T-helper 2 cell (primary cell): ENCODE measurements at places on chromosomes 16 and 17.

DNA sequence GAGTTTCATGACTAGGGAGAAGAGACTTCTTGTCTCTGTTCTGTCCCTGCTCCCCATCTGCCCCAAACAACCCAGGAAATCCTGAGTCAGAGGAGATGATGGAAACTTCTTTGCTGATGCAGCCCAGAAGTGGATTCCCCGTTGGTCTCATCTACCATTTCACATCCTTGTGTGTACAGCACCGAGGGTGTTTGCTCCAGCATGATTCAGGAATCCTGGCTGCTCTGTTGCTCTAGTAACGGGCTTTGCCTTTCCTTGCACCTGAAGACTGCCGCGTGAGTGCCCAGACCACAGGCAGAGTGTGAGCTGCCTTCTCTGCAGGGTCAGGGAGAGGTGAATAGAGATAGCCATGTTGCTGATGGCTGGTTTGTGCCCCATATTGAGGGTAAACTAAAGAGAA lies 408.4 kb downstream of the CPPED1 start:
- DNase-seq: no peak

- DNase-seq: no peak
Observed at GRCh38 chr17:31654936-31655335, 204.1 kb downstream of the COPRS start.

DNA sequence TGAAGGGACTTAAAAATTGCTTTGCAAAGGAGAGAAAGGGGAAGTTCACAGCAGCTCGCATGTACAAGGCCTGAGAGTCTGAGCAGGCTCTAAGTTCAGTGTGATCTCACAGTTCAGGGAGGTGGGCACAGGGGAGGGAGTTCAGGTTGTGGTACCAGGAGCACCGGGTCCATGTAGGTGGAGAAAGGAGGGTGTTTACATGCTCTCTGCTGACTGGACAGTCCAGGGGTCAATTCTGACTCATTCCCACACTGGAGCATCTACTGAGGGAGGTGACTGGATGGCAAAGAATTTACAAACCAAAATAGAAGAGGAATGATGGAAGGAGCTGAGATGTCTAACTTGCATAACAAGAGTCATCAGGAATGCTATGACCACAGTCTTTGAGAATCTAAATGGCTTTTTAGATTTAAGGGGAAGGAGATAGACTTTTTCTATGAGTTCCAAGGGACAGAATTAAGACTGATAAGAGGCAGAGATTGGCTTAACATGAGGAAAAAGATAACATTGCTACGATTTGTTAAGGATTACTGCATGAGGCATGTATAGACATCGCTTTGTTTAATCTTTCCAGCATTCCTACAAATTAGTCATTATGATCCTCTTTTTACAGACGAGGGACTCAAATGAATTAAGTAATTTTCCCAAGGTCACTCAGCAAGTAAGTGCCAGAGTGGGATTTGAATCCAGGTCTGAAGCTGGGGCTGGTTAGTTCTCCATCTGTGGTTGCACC lies 29.9 kb downstream of the MIS12 start:
- DNase-seq: no peak

DNA sequence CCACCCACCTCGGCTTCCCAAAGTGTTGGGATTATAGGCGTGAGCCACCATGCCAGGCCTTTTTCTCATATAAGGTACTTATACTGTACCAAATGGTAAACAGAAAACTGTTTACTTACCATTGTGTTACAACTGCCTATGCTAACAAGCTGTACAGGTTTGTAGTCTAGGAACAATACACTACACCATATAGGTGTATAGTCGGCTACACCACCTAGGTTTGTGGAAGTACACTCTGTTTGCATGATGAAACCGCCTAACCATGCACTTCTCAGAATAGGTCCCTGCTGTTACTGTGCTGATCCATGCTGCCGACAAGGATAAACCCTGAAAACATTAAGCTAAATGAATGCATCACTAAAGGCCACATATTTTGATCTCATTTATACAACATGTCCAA lies 18.9 kb downstream of the DNAJA2 start:
- DNase-seq: no peak

- no peak for DNase-seq
Observed at GRCh38 chr16:65950211-65950610, 416.3 kb upstream of the CDH5 start.

- DNase-seq: no peak
Observed at GRCh38 chr16:56347670-56348069, 77.7 kb downstream of the AMFR start.

DNA sequence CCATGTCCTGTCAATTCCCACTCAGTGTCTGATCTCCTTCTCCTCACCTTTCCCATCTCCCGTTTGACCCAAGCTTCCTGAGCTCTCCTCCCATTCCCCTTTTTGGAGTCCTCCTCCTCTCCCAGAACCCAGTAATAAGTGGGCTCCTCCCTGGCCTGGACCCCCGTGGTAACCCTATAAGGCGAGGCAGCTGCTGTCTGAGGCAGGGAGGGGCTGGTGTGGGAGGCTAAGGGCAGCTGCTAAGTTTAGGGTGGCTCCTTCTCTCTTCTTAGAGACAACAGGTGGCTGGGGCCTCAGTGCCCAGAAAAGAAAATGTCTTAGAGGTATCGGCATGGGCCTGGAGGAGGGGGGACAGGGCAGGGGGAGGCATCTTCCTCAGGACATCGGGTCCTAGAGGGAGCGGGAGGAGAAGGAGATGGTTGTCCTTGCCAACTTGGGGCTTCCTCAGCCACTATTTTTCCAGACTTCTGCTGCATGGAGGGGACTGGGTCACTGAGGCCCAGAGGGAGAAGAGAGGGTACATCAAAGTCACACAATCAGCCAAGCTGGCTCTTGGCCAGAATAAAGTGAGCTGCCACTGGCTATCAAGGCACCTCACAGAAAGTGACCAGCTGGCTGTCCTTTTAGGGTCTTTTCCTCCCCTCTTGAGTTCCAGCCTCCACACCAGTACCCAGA lies 1.9 kb upstream of the TBC1D10B start:
- DNase-seq: no peak

GRCh38 chr16:3028716-3029319 lies 5.0 kb downstream of the THOC6 start:
- no peak for DNase-seq

DNA sequence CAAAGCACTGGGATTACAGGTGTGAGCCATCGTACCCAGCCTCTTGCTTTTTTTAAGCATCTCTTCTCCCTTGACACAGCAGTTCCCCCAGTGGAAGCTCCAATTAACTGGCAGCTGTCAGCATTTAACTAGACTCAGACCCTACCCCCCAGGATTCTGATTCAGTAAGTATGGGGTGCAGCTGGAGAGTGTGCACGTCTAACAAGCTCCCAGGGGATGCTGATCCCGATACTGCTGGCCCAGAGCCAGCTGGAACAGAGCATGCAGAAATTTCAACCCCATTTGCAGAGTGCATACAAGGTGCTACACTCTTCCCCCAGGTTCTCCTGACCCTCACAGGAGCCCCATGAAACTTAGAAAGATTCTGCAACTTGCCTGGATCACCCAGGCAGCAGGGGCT lies 27.7 kb upstream of the BCO1 start:
- no peak for DNase-seq

GRCh38 chr17:45020354-45021138 lies 30.9 kb downstream of the DCAKD start:
- no peak for DNase-seq

- no peak for DNase-seq
Observed at GRCh38 chr17:72432143-72432621, 311.4 kb downstream of the SOX9 start.

GRCh38 chr17:46950997-46951621 lies 27.9 kb downstream of the RPRML start:
- no peak for DNase-seq

GRCh38 chr16:9903-10665 lies 43.3 kb downstream of the POLR3K start:
- DNase-seq: no peak

- no peak for DNase-seq
Observed at GRCh38 chr16:48947371-48947713, 334.3 kb downstream of the CBLN1 start.

- DNase-seq: peak; percentile 59
Observed at GRCh38 chr17:7589204-7589868, 558 bp downstream of the SOX15 start.

GRCh38 chr16:1005286-1005685 lies 23.7 kb downstream of the SOX8 start:
- DNase-seq: no peak

- DNase-seq: peak; percentile 70
Observed at GRCh38 chr17:40355123-40355803, 9.3 kb downstream of the GJD3 start.

GRCh38 chr17:67441052-67441895 lies 64.2 kb downstream of the PITPNC1 start:
- peak; percentile 77 for DNase-seq

- DNase-seq: no peak
Observed at GRCh38 chr17:50837980-50838954, 2.9 kb downstream of the WFIKKN2 start.

DNA sequence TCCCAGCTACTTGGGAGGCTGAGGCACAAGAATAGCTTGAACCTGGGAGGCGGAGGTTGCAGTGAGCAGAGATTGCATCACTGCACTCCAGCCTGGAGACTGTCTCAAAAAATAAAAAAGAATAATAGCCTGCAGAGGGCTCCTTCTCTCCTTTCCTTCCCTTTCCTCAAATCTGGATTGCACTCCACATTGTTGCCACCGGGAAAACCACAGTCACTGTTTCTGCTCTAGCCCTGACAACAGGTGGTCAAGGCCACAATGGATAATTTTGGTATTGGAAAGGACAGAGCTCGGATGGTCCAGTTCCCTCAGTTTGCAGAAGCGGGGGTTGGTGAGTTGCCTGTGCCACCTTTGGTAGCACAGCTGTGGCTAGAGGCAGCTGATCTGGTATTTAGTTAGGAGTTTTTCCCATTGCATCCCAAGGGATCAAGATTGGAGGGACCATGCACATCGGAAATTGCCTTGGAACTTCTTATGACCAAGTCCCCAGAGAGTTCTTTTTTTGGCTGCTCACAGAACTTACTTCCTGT lies 44.7 kb upstream of the PRSS54 start:
- no peak for DNase-seq

GRCh38 chr16:80330150-80330549 lies 210.6 kb upstream of the DYNLRB2 start:
- DNase-seq: no peak

DNA sequence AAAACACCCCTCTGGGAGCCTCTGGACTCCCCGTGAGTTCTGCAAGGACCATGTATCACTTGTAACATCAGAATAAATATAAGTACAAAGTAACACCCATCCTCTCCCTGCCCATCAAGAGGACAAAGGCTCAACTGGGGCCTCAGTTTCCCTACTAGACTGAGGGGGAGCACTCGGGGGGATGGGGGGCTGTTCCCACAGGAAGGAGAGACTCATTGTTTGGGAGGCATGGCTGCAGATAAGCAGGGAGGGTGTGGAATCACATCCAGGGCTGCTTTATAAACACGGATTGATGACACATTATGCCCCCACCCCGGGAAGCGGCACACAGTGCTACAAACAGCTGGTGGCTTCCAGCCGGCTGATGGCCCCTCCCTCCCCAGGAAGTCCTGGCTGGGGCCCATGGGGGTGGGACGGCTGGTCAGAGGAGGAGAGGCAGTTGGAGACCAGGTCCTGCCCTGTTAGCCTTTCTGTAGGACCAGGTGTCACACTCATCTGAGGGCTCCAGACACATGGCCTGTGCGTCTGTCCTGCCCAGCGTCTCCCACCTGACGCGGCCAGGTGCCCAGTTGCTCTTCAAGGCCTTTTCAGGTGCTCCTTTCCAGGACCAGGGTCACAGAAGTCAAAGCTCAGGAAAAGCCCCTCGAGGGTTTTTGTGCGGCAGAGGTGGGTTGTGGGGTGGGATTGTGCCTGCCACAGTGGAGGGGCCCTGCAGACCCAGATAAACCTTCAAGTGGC lies 1.3 kb upstream of the MPG start:
- DNase-seq: no peak

- DNase-seq: no peak
Observed at GRCh38 chr17:51921500-51921899, 237.0 kb downstream of the CA10 start.

GRCh38 chr17:36687736-36688135 lies 86.4 kb downstream of the MRM1 start:
- DNase-seq: no peak

DNA sequence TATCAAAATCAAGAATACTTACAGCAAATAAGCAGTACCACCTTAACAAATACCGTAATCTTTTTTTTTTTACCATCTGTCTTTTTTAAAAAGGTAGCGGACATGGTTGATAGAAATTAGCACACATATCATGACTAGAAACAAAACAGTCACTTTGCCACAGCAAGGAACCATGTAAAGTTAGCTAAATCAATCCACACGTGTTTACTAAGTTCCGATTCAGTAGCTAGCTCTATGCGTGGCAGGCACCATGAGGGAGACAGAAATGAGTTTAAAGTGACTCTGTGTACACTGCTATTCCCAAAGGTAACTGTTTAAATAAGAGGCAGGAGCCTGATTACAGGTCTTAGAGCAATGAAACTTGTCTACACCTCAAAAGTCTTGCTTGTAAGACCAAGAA lies 108.6 kb downstream of the XYLT1 start:
- DNase-seq: no peak

- DNase-seq: no peak
Observed at GRCh38 chr17:16529906-16530305, 37.9 kb upstream of the LRRC75A start.

GRCh38 chr16:53971616-53972015 lies 267.7 kb downstream of the FTO start:
- no peak for DNase-seq

GRCh38 chr16:83955218-83956130 lies 2.4 kb downstream of the OSGIN1 start:
- DNase-seq: no peak

DNA sequence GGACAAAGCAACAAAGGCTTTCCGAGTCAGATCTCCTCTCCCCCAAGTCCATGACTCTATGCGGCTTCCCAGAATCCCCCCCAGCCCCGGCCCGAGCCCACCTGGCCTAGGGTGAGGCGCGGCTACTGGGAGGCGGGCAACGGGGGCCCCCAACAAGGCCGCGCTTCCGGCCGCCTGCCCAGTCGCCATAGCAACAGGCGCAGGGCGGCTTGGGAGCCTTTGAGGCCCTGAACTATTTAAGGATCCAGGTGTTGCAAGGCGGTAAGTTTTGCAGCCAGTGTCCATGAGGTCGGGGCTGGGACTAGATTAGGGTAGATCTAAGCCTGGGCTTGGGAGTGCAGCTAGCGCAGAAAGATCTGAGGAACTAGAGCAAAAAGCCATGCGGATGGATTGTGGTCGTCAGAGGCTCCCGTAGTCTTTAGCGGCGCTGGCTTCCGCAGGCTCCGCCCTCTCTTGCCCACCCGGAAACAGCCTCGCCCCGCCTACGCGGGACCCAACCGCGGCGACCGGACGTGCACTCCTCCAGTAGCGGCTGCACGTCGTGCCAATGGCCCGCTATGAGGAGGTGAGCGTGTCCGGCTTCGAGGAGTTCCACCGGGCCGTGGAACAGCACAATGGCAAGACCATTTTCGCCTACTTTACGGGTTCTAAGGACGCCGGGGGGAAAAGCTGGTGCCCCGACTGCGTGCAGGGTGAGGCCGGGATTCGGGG lies at the start of the genes KIAA0753 and TXNDC17:
Gene KIAA0753, minus strand, starts transcription at position 176 of the 711 bp plus-strand sequence. CDS start 5,608 bp downstream, outside the sequence.
Gene TXNDC17, plus strand, starts transcription at position 525 of the 711 bp plus-strand sequence. Its CDS starts 23 bp downstream, at position 548.
- DNase-seq: peak; percentile 87

GRCh38 chr16:20881503-20881878 lies 18.7 kb downstream of the DCUN1D3 start:
- no peak for DNase-seq

- no peak for DNase-seq
Observed at GRCh38 chr16:30741461-30741914, 6.7 kb upstream of the PHKG2 start.

- DNase-seq: no peak
Observed at GRCh38 chr17:54425671-54426070, 475.0 kb upstream of the TOM1L1 start.

GRCh38 chr16:14028202-14028601 lies 42.9 kb upstream of the MRTFB start:
- no peak for DNase-seq
